ENCODE measurements at places on chromosomes 5 and 9.

- DNase-seq = no peak
These were observed 59.6 kb downstream of the RASGRF2 start for GRCh38 chr5:81019748-81020147.

DNA sequence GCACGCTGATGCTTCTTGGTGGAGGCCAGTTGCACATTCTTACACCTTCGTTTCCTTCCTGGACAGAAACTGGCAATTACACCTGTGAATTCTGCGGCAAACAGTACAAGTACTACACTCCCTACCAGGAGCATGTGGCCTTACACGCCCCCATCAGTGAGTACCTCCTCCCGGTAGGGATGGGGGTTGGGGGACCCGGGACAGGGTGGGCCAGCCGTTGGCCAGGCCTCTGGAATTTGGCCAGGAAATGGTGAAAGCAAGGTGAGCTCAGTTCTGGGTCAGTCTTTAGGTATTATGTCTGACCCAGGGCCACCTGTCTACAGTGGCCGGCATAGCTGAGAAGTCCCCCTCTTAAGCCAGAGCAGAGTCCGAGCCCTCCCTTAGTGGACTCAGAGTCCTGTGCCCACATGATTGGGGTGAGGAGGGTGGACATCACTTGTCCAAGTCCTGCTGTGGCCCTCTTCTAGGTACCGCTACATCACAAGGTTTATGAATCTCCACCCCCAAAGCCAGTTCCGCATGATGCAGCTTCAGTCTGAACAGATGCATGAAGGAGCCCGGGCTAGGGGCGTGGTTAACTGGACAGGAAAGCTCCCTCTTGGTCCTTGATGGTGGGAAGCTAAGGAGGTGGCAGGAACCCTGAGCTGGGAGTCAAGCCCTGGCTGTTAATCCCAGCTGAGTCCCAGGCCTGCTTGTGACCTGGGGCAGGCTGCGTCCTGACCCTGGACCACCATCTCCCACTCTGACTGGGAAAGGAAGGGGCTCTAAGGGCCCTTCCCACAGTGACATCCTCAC is 61.3 kb downstream of the AMBP start:
- no peak for DNase-seq

DNA sequence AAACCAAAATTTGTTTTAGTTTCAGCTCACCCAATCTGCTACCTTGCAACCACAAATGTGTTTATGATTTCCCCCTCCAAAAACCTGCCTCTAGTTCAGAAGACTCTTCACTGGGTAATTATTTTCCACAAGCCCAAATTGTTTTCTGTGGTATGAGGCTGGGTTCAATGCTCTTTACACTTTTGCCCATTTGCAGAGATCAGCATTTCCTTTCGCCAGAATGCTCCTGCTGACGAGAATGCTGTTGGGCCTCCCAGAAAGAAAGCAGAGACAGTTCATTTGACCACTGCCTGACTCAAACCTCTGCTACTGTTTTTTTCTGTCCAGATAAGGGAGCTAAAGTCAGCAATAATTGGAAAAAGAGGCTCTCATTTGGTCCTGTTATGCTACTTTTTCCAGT is 427.3 kb downstream of the PDE4D start:
- DNase-seq = no peak

DNA sequence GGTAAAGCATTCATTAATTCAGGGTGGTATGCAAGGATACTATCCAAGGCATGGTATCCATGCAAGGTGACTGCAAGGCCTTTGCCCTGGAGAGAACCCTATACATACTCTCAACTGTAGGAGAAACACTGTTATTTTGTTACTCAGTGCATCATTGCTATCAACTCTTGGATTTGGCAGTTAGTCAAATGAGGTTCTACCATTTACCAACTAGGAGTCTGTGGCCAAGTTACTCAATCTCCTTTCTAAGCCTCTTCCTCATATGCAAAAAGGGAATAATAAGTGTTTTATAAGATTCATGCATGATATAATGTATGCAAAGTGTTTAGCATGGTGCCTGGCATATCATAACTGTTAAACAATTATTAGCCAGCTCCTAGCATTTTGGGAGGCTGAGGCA is 4.0 kb downstream of the PCDHGC3 start:
- DNase-seq = no peak

- no peak for DNase-seq
These were observed 79.5 kb downstream of the CRB2 start for GRCh38 chr9:123435471-123435870.

Measured in AG20443 (cell line).